Hematopoietic multipotent progenitor cell treated with erythropoietin and hydrocortisone succinate and interleukin-3 and kit ligand, for 6 days (in vitro differentiated cells): ENCODE measurements at places on chromosomes 16 and 17.

- no peak for DNase-seq
Observed at GRCh38 chr17:82864713-82865248, 25.0 kb upstream of the ZNF750 start.

GRCh38 chr17:72538443-72538842 lies 417.6 kb downstream of the SOX9 start:
- DNase-seq, result no peak

DNA sequence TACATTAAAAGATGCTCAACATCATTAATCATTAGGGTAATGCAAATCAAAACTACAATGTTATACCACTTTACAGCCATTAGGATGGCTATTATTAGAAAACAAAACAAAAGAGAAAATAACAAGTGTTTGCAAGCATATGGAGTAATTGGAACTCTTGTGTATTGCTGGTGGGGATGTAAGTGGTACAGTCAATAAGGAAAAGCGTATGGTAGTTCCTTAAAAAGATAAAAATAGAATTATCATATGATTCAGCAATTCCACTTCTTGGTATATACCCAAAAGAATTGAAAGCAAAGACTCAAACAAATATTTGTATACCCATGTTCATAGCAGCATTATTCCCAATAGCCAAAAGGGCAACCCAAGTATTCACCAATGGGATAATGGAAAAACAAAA lies 1.4 kb upstream of the CAPNS2 start:
- DNase-seq, result no peak

GRCh38 chr17:7225711-7226331 lies 6.1 kb downstream of the ACADVL start:
- DNase-seq, result no peak

- no peak for DNase-seq
Observed at GRCh38 chr16:15853021-15853420, 3.8 kb downstream of the MYH11 start.

DNA sequence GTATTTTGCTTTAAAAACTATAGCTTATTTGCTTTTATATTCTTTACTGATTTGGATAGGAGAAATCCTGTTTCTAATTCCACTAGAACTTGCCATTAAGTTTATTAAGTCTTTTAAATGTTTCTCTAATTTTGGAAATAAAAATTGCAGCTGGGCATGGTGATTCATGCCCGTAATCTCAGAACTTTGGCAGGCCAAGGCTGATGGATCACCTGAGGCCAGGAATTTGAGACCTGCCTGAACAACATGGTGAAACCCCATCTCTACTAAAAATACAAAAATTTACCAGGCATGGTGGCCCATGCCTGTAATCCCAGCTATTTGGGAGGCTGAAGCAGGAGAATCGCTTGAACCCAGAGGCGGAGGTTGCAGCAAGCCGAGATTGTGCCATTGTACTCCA lies 30.7 kb downstream of the DNAH17 start:
- DNase-seq, result no peak

GRCh38 chr16:28866454-28866804 lies 2.8 kb downstream of the SH2B1 start:
- DNase-seq, result no peak

DNA sequence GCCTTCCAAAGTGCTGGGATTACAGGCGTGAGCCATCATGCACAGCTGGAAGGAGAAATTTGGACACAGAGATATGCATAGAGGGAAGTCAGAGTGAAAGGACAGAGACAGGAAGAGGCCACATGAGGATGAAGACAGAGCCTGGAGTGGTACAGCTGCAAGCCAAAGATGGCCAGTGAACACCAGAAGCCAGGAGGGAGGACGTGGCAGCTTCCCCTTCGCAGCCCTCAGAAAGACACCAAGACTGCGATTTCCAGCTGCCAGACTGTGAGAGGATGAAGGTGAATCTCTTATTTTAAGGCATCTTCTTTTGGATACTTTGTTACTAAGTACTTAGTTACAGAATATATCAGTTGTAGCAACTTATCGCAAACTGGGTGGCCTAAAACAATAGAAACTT lies 60.5 kb upstream of the PLCG2 start:
- no peak for DNase-seq

DNA sequence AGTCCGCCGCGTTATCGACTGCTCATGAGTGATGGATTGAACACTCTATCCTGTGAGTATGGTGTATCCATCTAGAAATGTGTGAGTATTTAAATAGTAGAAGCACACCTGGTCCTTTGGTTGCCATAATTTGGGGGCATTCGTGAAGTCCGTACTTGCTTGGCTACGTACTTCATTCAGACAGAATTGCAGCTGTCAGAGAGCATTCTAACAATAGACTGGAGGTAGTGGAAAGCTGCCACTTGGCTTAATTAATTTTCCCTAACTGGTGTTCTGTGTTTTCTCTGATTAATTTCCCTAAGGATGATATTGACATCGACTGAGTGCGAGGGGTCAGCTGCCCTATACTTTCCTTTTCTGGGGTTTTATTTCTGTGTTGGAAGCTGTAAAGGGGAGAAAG lies 14.1 kb downstream of the RPA1 start:
- no peak for DNase-seq

DNA sequence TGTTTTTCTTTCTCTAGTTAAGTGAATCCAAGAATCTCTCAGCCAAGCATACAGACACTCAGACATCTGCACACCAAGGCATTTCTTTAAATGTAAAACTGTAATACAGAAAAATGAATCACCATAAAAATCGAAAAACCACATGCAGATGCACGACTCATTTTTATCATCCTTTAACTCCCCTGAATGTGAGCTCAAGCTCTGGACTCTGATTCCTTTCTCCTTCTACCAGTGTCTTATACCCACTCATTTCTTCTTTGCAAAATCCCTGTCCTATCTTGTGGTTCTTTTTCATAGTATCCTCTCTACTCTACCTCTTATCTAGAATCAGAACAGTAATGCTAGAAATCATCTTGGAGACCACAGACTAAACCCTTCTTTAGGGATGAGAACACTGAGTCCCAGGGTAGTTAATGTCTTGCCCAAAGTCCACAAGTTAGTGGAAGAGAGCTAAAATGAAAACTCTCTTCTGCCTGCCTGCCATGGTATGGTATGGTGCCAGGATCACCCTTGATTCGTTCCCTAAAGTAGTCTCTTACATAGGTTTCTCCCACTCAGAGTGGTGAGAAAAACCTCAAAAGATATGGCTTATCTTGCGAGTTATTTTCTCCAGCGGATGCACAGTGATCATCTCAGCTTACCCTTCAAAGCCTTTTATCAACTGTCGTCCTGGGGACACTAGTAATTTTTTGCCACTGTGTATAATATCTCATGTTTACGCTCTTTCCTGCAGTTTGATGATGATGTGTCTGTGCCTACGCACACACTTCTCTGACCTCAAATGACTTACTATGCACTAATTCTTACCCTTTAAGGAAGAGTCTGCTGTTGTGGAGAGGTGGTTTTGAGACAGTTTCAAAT lies 30.2 kb downstream of the BRD7 start:
- DNase-seq, result peak; percentile 57

GRCh38 chr17:8185582-8186445 lies 4.2 kb downstream of the BORCS6 start:
- peak; percentile 83 for DNase-seq

DNA sequence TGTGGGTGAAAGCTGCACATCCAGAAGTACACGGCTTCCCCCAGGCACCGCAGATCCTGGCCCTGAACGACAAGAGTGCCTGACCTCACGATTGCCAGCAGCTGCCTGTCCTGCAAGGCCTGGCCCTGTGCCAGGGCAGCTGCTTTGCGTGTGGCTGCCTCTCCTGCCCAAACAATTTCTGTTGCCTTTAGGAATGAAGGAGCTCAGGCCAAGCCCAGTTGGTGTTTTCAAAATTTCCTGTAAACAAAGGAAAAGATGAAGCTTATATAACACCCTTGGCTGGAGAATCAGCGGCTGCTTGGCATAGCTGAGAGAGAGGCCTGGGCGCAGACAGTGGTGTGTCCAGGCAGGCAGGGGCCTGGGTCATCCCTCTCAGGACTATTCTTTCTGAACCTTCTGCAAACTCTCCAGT lies 11.7 kb upstream of the SLC47A2 start:
- peak; percentile 75 for DNase-seq

DNA sequence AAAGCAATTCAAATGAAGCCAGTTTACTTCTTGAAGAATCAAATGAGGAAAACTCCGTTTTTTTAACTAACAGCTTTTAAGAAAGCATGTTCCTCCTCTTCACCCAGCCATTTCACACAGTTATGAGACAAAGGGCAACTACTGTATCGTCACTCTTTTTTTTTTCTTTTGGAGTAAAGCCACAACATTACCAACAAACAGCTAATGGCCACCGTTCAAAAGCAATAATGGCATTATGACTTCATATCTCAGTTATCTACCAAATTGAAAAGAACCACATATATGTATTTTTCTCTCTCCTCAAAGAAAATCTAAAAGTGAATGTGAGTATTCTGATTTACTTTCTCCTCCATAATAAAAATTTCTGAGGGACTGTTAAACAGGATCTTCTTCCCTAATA lies 14.5 kb downstream of the GRB2 start:
- no peak for DNase-seq

GRCh38 chr17:35807371-35808144 lies 1.7 kb upstream of the TAF15 start:
- DNase-seq, result no peak

DNA sequence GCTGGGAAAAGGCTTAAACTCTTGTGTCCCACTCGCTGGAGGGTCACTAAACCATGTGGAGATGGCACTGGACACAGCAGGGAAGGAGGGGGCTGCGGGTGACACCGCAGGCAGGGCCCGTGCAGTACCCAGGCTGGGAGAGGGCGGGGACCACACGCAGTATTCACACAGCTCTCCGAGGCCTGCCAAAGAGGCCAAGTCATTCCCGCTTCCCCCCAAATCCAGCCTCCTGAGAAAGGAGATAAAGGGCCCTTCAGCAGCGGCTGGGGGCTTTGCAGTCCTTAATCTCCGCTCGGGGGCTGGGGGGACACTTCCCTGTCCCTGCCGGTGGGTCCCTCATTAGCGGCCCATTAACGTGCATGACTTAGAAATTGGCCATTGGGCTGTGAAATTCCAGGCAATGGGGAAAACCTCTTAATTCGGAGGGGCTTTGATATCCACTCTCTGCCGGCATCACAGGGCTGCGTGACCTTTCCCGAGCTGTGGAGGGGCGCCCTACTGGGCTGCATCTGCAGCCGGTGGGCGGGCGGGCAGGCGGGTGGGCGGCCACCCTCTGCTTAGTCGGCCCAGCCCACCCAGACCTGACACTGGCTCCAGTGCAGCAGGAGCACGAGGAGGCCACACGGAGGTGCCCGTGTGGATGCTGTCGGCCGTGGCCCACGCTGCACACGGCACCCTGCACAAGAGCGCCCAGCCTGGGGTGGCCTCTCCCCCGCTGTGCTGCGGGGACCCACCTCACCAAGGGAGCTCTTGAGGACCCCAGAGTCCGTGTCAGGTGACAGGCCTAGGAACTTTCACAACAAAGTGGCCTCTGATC lies 2.6 kb upstream of the SLC38A8 start:
- DNase-seq, result no peak

- no peak for DNase-seq
Observed at GRCh38 chr17:38727736-38728135, 2.4 kb upstream of the CISD3 start.

GRCh38 chr17:77414811-77415400 lies 274.1 kb downstream of the SEC14L1 start:
- DNase-seq, result no peak

GRCh38 chr17:63645775-63646487 lies 23.7 kb downstream of the MAP3K3 start:
- DNase-seq, result no peak

GRCh38 chr17:32143527-32143870 lies 1.2 kb downstream of the RHOT1 start:
- peak; percentile 29 for DNase-seq

DNA sequence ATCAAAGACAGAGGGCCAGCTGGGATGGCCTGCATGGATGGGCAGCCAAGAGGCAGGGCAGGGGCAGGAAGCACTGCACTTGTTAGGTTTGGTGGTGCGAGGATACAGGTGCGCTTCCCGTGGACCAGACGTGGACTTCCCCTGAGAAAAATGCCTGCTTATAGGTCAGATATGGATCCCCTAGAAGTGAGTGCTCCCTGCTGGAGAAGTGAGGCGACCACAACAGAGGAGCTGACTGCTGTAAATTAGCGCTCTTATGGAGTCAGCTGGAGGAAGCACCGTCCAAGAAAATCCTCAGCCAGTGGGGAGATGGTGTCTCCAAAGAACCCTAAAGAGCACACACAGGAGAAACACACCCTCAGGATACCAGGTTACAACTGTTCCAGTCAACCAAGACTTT lies 27.7 kb upstream of the CCDC182 start:
- DNase-seq, result no peak

- DNase-seq, result no peak
Observed at GRCh38 chr16:81728435-81728834, 50.7 kb upstream of the PLCG2 start.

DNA sequence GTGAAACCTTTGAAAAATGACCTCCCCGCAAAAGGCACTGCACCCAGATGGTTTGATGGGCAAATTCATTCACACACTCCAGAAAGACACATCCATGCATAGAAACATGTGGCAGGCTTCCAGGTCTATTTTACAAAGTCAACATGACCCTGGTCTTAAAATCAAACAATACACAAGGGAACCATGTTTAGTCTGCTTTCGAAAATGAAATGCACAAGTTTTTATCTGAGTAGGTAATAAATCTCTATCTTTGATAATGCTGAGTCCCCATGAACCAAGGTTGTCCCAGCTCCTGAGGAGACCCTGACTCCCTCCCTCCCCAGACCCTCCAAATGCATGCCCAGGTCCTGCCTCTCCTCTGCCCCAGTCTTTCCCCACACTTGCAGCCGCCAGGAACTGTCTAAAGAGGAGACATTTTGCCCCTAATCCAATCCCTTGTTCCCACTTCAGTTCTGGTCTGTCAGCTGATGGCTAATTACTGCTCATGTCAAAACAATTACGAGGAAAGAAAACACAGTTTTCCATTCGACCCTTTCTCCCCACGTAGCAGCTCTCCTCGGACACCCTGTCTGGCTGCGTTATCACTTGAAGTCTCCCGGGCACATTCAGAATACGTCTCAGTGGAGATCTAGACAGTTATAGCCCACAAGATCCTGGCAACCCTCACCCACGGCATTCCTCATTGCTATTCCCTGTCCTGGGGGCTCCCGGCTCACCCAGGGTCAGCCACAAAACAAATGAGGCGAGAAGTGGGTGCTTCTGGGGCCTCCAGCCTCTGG lies 68.8 kb upstream of the RCVRN start:
- DNase-seq, result no peak
